ENCODE measurements at places on chromosomes 2 and 18. TPM values are rescaled to one million over a fixed set of nuclear protein-coding genes. Genes with fewer than 3 reads are reported as not detected.
A peak's percentile ranks its signal among the peaks of the same experiment; 100 is the strongest.

DNA sequence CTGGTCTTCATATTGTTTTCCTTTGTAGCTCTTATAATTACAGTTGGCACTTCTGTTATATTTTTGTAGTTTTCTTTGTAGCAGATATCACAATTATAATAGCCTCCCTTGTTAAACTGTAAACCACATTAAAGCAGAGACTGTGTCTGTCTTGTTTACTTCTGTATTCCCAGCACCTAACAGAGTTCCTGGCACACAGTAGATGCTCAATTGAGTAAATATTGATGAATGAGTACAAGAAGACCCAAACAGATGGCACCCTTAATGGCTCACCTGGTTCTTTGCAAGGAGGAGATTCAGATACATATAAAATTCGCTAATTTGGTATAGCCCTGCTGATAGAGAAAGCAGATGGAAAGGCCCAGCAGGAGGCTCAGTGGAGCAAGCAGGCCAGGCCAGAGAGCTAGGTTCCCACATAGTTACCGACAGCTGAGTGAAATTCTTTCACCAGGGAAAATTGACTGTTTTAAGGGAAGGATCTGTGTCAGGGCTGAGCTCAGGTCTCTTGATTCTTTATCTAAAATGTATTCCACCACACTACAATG is 120.1 kb downstream of the NUP35 start:
- DNase-seq, result no peak

- DNase-seq, result no peak
Measured at GRCh38 chr2:112897624-112897978, 13.4 kb upstream of the IL37 start.

Gene POTEJ
- total RNA-seq, result 0.15 TPM

- no peak for DNase-seq
Measured at GRCh38 chr2:109243526-109244303, 114.7 kb downstream of the SH3RF3 start.

DNA sequence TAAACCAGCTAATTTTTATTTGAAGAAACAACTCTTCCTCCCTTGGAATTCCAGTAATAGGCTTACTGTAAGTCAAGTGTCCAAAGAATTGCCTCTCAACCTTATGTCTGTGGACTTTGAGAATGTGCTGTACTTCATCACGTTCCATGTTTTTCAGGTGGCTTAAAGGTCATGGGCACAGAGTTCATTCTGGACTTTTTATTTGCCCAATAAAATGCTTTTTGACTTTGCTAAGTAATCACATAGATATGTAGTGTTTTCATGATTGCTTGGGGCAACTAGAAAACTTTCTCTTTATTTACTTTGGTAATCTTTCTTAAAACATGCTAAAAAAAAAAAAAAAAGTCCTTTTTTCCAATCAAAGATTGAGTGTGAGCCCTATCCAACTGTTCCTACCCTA is 10.4 kb upstream of the DNAH7 start:
- no peak for DNase-seq

GRCh38 chr18:13006531-13007247 is 15.5 kb downstream of the CEP192 start:
- no peak for DNase-seq

Gene XRCC5
- total RNA-seq, result 163 TPM

DNA sequence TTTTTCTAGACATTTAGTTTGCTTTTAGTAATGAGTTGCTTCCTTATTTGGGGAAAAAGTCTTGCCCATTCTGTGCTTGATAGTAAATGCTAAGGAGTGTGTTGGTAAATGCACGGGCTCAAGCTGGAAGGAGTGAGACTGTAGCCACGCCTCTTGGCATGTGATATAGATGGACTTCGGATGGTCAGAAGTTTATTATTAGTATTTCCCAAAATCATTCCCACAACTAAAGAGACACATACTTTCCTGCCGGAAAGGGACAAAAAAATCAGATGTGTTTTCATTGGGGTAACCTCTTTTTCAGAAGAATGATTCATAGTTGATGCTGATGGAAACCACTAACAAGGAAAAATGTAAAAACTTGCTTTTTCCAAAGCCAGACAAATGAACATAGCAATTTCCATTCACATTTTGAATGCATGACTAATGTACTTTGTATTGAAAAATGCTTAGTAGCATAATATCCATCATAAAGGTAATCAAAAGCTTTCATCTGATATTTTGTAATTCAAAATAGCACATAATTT is 133.2 kb downstream of the ZNF532 start:
- no peak for DNase-seq

- no peak for DNase-seq
Measured at GRCh38 chr2:128584296-128584890, 265.7 kb upstream of the HS6ST1 start.

DNA sequence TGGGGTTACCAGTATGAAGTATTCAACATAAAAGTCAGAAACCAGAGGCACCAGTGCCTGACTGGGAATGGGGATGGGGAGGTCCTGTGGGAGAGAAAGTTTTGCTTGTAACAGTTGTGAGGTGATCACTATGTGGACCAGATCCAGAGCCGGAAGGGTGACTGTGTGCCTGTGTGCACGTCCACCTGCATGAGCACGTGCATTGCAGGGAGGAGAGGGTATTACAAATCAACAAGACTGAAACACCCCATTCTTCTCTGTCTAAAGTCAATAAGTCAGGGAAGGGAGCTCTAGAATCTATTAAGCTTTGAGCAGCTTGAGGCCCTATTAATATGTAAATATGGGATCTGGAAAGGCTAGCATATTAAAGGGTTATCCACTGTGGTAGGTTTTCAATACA is 241.0 kb upstream of the ACVR2A start:
- no peak for DNase-seq

Gene ARL4C
- 8.3 TPM for total RNA-seq

DNA sequence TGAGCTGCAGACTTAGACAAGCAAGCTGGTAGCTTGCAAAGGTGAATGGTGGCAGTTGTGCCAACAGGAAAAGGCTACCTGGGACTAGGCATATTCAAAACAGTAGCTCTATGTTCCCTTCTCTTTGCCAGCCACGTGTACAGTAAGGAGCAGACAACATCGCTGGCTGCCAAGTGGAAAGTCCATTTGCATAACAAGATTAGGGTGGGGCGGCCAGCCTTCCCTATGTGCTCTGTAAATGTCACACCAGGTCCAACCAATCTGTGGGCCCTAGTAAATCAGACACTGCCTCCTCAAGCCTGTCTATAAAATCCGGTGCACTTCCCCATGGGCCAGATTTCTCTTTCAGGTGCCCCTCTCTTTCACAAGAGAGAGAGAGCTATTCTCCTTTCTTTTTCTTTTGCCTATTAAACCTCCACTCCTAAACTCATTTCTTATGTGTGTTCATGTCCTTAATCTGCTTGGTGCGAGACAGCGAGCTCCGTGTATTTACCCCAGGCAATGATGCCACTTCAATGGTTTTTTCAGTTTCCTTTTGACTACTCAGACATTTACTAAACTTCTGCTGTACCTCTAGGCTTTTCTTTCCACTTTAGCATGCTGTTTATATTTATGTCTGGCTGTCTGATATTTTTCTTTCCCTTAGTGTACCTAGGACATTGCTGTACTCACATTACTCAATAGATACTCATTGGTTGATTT is 297.4 kb upstream of the GCFC2 start:
- DNase-seq, result peak; percentile 84

DNA sequence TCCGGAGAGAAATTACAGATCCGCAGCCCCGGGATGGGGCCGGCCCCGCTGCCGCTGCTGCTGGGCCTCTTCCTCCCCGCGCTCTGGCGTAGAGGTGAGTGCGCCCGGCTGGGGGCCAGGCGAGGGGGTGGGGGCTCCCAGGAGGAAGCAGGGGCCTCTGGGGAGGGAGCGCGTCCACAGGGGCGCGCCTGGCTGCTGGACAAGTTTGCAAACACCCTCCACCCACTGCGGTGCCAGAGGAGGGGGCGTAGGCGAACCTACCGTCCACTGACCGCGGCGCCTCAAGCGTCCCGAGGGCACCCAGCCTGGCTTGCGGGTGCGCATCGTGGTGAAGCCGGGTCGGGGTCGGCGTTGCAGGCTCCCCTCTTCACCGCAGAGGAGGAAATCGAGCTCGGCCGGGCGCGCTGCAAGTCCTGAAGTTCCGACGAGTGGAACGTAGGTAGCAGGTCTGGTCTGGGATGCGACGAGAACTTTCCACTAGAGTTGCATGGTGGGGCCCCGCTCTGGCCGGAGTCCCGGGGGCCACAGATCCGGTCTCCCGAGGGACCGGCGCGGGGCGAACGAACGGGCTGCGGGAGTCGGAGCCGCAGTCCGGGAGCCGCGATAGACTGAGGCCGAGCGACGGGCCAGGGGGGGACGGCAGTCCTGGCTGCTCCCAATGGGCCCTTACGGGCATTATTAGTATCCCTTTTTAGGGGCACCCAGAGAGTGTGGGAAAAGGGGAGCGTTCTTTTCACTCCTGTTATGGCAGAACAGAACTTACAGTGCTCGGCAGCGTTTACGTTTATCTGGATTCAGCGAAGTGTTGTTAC is 502 bp downstream of the MERTK start:
- DNase-seq, result no peak

- DNase-seq, result no peak
Measured at GRCh38 chr2:117087535-117088291, 726.8 kb upstream of the DDX18 start.

Gene SLC35F6
- total RNA-seq, result 32.1 TPM

DNA sequence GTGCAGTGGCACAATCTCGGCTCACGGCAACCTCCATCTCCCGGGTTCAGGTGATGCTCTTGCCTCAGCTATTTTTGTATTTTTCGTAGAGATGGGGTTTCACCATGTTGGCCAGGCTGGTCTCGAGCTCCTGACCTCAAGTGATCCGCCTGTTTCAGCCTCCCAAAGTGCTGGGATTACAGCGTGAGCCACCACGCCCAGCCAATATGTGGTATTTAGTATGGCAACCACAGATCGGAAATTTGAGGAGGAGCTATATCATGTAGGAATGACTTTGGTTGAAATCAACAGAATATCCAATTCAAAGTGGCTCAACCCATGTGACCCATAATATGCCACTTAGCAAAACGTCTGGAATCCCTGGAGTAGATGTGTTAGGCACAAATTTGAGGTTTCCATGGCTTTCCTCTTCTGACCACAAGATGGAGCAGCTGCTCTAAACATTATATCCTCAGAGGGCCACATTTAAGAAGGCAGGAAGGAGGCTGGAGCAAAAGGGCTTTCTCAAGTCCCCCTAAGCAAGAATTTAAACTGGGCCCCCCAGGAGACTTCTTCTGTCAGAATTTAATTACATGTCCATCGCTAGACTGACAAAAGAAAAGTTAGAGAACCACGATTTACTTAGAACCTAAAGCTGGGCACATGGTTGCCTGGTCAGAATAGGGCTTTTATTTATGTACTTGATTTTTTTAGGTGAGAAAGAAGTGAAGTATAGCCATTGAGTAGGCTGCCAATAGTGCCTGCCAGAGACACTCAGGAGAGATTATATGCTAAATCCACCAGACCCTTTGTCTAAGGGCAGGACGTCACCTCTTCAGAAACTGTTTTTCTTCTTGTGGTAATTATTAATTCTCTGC is 49.6 kb upstream of the ITSN2 start:
- DNase-seq, result no peak

Data from left colon (tissue), 2 donors.